ENCODE measurements at places on chromosomes 13 and 19. TPM values are rescaled to one million over a fixed set of nuclear protein-coding genes. Genes with fewer than 3 reads are reported as not detected.

PCP2 gene
- not detected for total RNA-seq

DCLK1 gene
- total RNA-seq = 22.4 TPM

GPC6 gene
- total RNA-seq = 13.4 TPM

ICAM5 gene
- not detected for total RNA-seq

POU2F2 gene
- total RNA-seq = 2.5 TPM

MYO16 gene
- 3.0 TPM for total RNA-seq

DNAAF3 gene
- 10.4 TPM for total RNA-seq

SIAH3 gene
- total RNA-seq = 0.42 TPM
